ENCODE measurements at places on chromosomes 5 and 9. TPM values are rescaled to one million over a fixed set of nuclear protein-coding genes. Genes with fewer than 3 reads are reported as not detected.

SPINK1 gene
- total RNA-seq, result not detected

RASGRF2 gene
- total RNA-seq, result under 0.01 TPM

DPYSL3 gene
- 3.0 TPM for total RNA-seq

LHX2 gene
- 12.3 TPM for total RNA-seq

DAB2 gene
- total RNA-seq, result 11.9 TPM

ANKRD31 gene
- total RNA-seq, result not detected

SH3TC2 gene
- 12.1 TPM for total RNA-seq

NNT gene
- total RNA-seq, result 21.3 TPM

RFK gene
- total RNA-seq, result 19.3 TPM

TMEM174 gene
- total RNA-seq, result not detected

TAS2R1 gene
- total RNA-seq, result not detected

CXCL14 gene
- 15.5 TPM for total RNA-seq

PCDHB9 gene
- total RNA-seq, result not detected

F12 gene
- 7.5 TPM for total RNA-seq

Data from hair follicular keratinocyte (primary cell).